Frontal cortex (tissue), 4 donors: ENCODE measurements at places on chromosomes 16 and 17.

DNA sequence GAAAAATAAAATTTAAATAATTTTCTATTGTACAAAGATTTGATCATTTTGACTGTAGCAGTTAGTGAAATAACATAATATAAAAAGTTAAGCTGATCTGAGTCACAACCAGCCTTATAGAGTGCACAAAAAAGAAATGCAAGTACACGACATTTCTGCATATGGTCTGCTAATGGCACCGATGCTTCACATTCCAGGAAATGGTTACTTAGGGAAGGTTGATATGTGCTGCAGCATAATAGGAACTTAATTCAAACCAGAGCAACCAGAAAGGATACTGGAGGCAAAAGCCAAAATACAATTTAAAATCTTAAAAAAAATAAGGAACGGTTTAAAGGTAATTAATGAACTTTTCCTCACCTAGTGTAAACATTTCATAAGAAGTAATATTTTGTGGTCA is 10.0 kb upstream of the CFDP1 start:
- DNase-seq = no peak

DNA sequence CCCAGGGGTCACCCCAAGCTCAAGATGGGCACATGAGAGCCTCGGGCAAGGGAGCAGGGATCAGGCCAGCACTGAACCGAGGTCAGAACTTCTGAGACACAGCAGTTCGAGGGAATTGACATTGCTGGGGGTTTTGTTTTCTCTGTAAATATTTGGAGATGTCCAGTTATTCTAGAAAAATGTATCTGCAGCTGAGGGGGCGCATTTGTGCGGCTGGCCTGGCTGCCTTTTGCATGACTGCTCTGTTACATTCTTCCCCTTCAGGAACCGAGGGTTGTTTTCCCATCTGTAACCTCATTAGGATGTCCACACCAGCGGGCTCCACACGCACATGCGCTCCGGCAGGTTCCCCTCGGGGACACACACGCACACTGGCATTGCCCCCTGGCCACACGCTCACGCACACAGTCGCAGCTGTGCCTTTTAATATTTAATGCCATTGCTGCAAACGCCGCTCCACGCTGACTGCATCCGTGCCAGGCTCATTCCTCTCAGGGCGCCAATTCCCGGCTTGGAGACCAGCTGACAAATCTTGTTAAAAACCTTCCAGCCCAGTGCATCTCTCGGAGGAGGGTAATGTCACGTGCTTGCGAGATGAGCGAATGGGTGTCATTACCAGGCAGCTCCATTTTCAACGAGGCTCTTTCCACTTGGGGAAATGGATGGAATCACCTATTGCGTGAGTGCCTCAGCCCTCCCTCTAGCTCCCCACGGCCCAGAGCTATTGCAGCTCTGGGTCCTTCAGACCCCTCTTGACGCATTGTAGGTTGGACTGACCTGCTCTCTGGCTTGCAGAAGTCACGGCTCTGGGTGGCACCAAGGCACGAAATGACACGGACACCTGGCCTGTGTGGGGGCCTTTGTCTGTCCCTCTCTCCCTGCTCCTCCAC is 13.1 kb downstream of the CCR7 start:
- no peak for DNase-seq

DNA sequence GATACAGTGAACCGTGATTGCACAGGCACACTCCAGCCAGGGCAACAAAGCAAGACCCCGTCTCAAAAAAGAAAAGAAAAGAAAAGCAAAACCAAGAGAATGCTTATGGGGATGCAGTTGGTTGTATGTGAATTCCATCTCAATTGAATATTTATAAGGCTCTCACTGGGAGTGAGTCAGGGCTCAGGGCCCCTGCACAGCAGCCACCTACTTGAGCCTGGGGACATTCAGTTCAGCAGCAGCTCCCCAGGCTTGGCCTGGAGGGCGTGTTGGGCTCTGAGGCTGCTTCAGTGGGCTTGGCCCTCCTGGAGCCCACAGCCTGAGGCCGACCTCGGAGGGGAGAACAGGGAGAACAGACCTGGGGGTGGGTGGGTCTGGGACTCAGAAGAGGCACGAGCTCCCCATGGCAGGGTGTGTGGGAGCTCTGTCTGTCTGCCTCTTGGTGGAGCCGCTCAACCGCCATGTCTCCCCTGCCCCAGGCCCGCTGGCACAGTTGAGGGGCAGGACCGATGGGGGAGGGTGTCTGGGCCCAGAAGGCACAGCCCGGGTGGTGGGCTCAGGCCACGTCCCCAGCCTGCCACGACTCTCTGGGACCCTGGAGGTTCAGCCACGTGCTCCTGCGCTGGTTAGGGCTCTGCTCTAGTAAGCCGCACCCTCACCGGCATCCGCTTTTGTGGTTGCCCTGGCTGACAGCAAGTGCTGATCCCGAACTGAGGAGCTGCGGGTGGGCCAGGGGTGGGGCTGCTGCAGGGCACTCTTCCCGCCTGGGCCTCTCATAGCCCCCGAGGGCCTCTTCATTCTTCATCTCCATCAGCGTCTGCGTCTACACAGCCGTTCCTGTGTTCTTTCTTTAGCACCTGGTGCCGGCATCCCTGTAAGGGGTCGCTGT is 24.8 kb downstream of the ZFPM1 start:
- DNase-seq = no peak

DNA sequence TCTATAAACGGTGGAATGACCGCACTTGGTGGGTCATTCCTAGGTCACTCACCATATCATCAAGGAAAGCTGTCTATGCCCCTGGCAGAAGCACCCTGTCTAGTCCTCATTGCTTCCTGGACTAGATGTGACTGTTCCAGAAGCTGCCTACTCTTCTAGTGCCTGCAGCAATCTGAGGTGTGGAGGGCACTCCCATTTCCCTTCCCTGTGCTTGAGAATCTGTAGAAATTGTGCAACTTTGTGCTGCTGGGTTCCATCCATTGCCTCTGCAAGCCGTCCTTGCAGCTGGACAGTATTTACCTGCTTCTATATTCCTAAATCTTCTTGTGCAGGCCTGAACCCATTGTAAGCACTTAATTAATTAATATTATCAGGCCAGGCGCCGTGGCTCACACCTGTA is 52.1 kb downstream of the CACNG3 start:
- no peak for DNase-seq

DNA sequence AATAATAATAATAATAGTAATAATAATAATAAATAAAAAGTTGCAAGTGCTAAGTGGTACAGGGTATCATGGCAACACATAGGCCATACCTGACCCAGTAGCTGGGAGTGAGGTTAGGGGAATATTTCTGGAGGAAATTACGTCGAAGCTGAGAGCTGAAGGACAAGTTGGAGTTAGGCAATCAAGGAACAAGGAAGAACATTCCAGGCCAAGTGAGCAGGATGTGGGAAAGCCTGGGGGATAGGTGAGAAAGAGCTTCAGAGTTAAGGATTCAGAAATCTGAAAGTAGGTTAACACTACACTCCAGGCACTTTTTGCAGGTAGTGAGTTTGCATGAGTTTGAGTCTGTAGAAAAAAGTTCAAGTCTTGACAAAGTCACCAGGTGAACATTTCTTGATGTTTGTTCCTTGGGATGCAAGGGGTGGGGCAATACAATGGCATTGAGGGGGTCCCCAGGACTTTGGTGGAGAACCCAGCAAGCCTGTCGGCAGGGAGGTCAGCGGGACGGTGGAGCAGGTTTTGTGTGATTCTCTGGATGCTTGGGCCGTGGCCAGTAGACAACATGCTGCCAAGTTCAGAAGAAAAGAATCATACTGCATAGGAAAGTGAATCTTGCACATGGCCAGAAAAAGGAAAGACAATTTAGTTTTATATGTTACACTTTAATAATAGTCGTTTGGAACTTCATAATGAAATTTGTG is 27.7 kb upstream of the MPHOSPH6 start:
- no peak for DNase-seq
